Activated T-cell treated with anti-CD3 and anti-CD28 coated beads for 4 hours (primary cell): ENCODE measurements at places on chromosomes 5 and 9.

DNA sequence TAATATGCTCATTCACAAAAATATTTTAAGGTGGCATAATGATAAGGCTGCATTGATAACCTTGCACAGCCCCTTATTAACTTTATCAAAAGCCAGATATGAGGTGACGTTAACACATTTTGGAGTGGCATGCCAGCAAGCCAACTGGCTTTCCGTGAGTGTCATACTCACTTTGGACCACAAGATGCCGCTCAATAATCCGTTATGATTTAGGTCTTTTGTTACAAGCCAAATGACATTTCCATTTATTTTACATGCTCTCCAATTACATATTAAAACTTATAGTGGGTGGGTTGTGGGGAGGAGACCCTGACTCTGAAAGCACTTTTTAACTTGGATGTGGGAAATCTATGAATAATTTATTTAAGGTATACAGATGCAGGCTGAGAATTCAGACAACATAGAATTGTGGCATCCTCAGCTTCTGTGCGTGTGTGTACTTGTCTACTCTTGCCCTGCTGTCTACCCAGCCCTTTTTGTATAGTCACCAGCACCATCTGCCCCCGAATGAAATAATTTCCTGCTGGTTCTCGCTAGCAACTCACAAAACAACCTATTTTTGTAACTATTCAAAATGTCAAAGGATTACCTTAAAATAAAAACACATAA, 305.1 kb downstream of the PSAT1 start:
- no peak for DNase-seq

DNA sequence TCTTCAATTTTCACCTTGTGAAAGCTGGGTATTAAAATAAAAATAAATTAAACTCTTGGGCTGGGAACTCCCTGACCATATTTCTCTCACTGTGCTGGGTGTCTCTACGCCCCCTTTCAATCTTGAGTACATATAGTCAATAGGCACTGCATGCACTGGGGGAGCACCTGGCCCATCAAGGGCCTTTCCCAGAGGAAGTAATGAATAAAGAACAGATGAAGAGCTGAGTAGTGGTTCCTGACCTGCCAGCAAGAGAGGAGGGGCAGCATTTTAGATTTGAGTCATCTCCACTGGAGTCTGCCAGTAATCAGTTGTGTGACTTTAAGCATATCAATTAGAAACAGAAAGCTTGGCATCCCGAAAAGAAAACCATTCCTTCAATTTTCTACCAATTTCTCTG, 6.2 kb downstream of the MAPKAP1 start:
- DNase-seq: no peak

DNA sequence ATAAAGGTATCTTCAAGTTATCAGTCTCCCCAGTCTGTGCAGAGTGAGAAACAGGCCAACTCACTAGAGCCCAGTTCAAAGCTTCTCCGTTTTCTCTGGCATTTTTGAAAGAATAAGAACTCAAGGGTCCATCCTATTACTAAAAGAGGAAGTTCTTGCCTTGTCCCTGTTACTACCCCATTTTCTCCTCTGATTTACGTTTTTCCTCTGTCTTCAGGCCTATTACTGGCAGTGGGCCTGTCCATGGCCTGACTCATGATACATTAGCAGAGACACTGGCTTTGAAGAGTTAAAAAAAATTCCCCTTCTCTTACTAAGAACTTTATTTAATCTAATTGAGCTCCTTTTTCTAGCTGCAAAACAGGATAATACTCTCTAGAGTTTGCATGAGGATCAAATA, 624.0 kb upstream of the KLF4 start:
- DNase-seq: no peak

DNA sequence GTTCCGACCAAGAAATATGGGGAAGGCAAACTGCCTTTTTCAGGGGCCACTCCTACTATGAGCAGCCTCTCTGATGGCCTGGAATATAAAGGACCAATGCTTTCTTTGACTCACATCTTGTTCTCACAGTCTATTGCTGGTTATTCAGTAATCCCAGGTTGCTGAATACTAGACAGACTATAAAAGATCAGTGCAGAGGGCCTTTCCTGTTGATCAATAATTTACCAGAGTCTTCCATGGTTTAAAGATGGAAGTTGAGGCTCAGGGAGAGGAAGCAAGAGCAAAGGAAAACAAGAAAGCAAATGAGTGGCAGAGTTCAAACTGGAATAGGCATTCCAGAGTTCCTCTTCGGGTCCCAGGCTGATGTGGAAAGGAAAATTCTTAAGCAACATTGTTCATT, 62.9 kb downstream of the FBXO38 start:
- no peak for DNase-seq

GRCh38 chr5:52491818-52492217, 295.9 kb upstream of the ITGA1 start:
- DNase-seq: no peak

DNA sequence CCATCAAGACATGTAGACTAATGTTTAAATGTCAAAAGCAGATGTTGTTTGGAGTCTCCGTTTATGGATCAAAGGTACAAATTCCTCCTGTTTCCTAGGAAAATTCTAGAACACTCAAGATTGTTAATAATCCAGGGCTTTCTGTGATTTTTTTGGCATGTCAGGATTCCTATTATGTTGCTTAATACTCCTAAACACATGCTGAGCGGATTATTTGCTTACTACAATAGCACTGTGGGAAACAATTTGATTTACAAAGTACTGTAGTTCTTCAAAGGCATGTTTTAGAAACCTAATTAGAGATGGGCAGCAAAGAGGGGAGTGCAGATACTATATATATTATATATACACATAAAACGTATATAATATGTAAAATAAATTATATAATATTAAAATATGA, 19.0 kb upstream of the SCAMP1 start:
- DNase-seq: no peak

DNA sequence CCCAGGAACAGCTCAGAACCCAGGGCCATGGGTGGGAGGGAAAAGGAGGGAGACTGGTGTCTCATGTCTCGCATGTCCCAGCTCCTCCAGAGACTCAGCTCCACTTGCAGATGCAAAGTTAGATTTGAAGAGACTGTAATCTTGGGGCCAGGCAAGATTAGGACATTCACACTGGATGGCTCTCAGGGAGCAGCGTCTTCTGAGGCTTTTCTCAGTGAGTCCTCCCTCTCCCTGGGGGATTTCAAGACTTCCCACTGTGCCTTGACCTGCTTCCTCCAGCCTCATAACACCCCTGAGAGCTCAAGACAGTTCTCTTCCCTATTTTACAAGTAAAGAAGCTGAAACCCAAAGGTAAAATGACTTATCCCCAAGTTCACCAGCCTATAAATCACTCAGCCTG, 10.5 kb upstream of the TCOF1 start:
- DNase-seq: no peak

DNA sequence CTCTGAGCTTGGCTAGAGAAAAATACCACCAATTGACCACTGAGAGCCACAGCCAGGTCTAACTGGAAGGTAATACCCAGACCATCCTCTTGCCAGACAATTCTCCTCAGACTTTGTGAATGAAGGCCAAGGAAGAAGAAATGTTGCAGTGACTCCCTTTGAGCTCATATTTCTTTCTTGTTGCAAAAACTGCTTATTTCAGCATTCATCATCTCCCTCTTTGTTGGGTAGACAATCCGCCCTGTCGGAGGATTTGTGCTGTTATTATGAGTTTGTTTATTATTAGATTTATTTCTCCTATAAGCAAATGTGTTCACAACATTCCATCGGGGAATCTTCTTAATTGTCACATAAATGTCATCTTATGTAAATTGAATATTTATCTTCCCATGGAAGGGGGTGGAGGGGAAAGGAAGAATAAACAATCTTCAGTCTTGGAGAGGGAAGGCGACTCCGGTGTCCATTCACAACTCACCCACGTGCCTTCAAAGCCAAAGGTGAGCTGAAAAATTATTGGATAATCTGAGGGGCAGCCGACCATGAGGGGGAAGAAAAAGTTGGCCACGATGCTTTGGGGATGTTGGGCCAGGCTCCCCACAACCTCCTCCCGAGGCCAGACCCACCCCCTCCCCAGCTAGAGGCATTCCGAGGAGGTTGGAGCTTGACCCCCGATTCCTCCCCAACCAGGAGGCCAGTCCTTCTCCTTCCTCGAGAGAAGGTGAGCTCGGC, 1.8 kb upstream of the JADE2 start:
- DNase-seq: no peak

DNA sequence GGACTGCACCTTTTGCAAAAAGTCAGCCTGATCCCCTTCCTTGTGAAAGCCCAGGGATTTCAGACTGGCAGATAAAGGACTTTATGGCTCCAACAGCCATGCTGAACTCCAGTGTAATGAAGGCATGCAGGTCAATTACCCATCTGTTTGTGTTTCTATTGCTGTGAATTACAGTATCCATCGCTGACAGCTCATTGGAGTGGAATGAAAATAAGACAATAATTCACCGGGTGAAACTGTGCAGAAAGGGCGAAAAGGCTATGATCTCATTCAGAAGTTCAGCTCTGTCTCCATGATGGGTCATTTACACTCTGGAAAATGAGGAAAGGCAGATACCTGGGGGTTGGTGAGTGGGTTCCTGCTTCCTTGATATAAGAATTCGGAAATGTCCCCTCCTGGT, 148.0 kb downstream of the BRINP1 start:
- DNase-seq: no peak

DNA sequence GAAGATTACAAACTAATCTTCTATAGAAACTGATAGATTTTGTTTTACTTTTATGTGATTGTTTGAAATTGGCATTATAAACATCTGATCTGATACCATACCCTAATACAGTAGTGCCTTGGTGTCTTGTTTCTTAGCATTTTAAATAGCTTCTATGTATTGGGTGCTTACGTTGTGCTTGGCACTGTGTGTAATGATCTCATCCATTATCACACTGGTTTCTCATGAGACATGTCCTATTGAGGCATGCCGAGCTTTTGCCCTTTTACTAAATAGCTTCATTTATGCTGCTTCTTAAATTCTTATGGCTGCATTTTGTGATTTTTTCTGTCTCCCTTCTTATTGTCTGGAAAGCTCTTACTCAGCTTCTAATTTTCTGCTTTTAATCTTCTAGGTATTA, 48.2 kb upstream of the TLR4 start:
- DNase-seq: no peak
